ENCODE measurements at places on chromosomes 6 and 20. TPM values are rescaled to one million over a fixed set of nuclear protein-coding genes. Genes with fewer than 3 reads are reported as not detected.

DNA sequence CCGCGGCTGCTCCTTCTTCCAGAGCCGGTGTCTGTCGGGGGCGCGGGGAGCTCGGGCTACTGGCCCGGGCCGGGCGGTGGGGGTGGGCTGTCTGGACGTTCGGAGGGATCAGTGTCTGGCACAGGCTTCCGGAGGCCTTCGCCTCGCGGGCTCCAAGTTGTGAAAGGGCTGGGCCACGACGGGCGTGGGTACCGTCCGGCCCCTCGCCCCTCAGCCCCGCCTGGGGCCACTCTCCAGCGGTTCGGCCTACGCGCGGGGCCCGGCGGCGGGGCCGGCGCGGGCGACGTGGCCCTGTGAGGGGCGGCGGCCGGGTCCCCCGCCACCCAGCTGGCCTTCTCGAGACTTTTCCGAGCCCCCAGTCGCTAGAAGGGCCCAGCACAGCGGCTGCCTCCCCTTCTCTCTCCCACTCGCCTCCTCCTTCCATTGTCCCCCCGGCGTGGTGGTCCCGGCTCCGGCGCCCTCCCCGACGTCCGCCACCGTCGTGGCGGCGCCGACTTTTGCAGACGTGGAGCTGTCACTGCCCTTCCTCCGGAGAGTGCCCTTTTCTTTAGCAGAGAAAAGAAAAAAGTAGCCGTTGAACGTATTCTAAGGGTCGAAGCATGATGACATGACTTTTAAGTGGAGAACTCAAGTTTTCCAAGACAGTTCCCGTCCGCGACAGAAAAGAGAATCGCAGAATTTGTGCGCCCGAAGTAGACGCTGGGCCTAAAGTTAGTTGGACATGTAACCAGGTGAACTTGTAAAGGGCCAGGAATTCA lies 571 bp downstream of the ITCH start:
- DNase-seq, result peak; percentile 30

- no peak for DNase-seq
These were observed 49.5 kb downstream of the HDAC2 start for GRCh38 chr6:113921299-113921904.

DNA sequence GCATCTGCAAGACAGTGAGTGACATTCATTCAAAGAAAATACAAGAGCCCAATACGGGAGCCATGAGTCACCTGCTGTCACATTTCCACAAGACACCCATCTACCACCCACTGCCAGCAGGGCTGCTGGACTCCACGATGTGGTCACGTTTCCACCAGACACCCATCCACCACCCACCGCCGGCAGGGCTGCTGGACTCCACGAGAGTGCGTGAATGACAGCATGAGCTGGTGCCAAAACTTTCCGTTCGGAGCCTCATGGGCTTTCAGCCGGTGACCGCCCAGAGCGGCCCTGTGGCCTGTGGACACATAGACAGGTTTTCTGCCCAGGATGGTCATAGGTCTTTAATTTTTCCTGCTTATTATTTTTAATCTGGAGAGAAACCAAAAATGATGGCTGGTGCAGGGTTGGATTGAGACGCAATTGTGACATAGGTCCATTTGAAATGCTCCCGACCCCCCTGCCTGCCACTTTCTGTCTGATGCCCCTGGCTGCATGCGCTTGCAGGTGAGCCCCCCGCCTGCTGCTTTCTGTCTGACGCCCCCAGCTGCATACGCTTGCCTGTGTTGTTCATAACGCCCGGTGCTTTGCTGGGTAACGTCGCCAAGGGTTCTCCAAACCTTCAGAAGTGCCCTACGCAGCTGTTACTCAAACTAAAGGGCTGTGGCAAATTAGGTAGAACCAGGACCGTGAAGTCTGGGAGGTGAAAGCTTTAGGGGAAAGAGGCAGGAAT lies 59.1 kb upstream of the SMOC2 start:
- DNase-seq, result no peak

DNA sequence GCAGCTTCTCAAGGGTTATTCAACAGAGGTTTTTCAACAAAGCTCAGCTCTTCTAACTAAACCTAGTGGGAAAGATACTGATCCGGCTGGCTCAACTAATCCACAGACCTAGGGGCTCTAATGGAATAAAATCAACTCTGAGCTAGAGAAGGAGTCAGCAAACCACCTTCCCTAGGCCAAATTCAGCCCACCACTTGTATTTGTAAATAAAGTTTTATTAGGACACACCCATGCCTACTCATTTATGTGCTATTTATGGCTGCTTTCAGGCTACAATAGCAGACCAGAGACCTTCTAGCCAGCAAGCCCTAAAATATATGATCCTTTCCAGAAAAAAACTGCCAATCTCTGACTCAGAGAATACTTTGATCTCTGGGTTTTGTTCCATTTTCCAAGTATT lies 6.0 kb upstream of the RAB22A start:
- DNase-seq, result no peak

GRCh38 chr20:57803508-57804005 lies 93.7 kb upstream of the PMEPA1 start:
- no peak for DNase-seq

GRCh38 chr6:129748212-129748900 lies 38.4 kb upstream of the ARHGAP18 start:
- DNase-seq, result no peak

The OXT gene
- polyA plus RNA-seq, result 0.94 TPM

DNA sequence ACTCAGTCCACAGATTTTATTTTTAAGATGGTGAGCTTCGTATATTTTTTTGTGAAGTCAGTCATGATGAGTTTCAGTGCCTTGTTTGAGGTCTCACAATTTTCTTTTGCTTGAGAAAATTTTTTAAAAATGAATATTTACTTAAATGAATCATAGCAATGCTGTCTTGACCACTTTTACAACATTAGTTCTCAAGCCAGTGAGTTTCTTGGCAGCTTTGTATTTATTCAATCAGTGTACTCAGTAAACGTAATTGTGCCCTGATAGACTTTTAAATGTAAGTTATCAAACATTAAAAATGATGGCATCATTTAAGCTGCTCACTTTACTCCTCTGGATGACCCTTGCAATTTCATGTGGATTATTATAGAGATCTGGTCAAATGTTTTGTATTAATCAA lies 261.4 kb downstream of the KHDC1L start:
- DNase-seq, result no peak
